Smooth muscle cell of the pulmonary artery (primary cell): ENCODE measurements at places on chromosomes 16 and 17. TPM values are rescaled to one million over a fixed set of nuclear protein-coding genes. Genes with fewer than 3 reads are reported as not detected.

Gene TNK1
- 0.20 and 0.26 TPM in 2 replicates for total RNA-seq

Gene CRHR1
- not detected in 2 replicates for total RNA-seq

Gene PYDC1
- total RNA-seq: not detected in 2 replicates

Gene SP6
- total RNA-seq: 0.07 and 0.23 TPM in 2 replicates

Gene RHBDL3
- total RNA-seq: 0.26 TPM in 1 of 2 replicates, not detected in the other

Gene CD7
- total RNA-seq: 0.20 TPM in 1 of 2 replicates, not detected in the other

Gene TNP2
- not detected in 2 replicates for total RNA-seq

Gene CDH5
- 2.5 and 3.6 TPM in 2 replicates for total RNA-seq

Gene TBC1D3E
- total RNA-seq: 0.65 TPM in 1 of 2 replicates, not detected in the other

Gene TNFSF13
- total RNA-seq: 1.4 and 2.4 TPM in 2 replicates

Gene UTS2R
- total RNA-seq: not detected in 2 replicates

Gene CES5A
- total RNA-seq: not detected in 2 replicates

Gene FOXC2
- 5.0 and 6.4 TPM in 2 replicates for total RNA-seq

Gene FOXF1
- total RNA-seq: 0.46 and 6.1 TPM in 2 replicates

Gene CPHXL
- not detected in 2 replicates for total RNA-seq
